ENCODE measurements at places on chromosomes 12 and 14.

GRCh38 chr14:35332517-35333263 is 40.5 kb downstream of the PSMA6 start:
- DNase-seq = peak; percentile 52

- DNase-seq = no peak
Measured at GRCh38 chr14:55190906-55191202, 531 bp downstream of the DLGAP5 start.

DNA sequence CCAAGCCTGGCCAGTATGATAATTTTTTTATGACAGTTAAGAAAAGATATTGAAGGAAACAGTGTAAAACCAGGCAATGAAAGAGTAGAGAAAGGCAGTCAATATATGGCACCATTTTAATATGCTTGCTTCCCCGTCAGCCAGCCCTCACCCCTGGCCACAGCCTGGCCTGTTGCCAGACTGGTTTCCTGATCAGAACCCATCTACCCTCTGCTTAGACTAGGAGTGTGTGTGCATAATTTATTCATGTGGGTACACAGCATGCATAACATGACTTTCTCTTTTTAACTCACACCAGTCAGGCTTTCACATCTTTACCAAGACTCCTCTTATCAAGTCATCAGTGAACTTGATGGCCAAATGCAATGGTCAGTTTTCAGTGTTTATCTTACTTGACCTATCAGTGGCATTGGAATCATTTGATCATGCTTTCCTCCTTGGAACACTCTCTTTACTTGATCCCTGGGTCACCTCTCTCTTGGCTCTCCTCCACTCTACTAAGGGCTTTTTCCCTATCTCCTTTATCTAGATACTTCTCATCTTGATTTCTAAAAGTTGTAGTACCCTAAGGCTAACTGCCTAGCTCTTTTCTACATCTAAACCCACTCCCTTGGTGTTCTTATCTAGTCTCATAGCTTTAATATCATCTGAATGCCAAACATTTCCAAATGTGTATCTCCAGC is 10.0 kb upstream of the GPR19 start:
- no peak for DNase-seq

DNA sequence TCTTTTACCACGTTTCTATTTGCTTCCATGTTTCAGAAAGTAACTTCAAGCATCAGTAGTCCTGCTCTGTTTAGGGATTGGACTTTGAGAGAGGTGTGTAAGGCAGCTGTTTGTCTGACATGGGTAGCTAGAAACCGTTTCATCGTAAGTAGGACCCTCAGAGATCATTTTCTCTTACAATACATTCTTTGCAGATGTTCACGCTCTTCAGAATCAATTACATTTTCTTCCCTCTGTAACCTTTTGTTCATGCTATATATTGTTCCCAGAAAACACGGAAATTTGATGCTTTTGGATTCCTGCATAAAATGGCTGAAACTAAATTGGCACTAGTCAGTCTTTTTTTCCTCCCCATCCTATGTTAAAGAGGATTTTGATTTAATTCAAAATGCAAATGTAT is 62.6 kb upstream of the AEBP2 start:
- DNase-seq = no peak
